Body of pancreas (tissue), 4 donors: ENCODE measurements at places on chromosomes 13 and 19. TPM values are rescaled to one million over a fixed set of nuclear protein-coding genes. Genes with fewer than 3 reads are reported as not detected.

DNA sequence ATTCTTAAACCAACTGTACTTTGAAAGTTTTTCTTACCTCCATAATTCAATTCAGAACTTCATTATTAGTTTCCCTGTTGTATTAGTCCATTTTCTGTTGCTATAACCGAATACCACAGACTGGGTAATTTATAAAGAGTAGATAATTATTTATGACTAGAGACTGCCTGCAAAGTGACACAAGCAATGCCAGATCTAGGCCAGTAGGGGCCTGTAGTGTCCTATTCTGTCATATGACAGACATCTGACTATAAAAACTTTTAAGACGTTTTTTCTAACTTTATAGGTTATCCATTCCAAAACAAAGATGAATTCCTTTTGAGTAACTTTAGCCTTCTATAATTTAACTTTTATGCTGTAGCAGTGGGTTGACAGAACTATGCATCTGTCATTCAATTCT lies 2783.8 kb downstream of the PCDH9 start:
- no peak for DNase-seq

DNA sequence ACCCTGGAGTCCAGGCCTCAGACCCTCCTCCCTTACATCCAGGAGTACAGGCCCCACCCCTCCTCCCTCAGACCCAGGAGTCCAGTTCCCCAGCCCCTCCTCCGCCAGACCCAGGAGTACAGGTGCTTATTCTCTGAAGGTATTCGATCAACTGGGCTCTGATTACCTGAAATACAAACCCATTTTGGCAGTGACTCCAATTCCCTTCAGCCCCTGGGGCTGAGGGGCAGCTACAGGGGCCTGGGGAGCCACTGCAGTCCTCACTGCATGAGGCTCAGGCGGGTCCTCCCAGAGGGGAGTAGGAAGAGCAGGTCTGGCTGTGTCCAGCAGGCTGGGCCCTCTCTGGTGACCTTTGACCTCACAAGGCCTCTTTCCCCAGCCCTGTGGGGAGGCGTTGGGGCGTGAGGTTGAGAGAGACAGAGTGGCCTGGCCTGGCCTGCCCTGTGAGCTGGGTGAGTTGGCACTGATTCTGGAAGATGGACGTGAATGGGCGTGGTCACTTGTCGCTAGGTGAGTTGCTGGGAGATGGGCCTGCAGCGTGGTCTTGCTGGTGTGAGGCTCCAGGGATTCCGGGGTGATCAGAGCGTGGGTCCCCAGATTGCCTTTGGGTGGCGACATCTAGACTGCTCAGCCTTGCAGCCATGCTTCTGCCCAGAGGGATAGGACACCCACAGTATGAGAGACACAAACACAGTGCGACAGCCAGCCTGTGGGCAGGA lies 3.1 kb downstream of the BCAT2 start:
- peak; percentile 44 for DNase-seq

DNA sequence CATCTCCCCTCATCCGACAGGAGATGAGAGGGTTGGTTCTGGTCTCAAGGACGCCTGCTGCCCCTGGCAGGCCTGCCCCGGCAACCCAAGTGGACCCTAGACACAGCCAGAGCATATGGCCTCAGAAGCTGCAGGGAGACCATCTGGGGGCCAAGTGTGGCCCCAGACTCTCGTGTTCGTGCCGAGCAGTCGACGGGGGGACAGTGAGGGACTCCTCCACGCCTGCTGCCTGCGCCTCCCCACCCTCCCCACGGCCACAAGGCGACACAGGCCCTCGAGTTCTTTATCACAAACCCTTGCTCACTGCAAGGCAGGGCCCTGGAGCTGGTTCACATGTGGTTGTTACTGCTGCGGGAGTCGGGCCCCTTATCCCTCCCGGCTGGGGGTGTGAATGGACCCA lies 9.3 kb downstream of the CAPS start:
- no peak for DNase-seq

DNA sequence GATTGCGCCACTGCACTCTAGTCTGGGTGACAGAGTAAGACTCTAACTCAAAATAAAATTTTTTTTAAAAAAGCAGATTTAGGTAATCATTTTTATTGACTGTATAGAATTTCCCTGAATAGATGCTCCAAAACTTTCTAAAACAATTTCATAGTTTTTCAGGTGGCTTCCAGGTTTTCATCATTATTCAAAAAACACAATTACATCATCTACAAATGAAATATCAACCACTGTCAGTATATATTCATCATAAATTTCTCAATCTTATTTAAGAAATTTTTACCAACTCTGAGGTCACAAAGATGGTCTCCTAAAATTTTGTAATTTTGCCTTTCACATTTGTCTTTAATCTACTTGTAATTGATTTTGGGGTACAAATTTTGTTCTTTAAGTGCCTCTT lies 48.1 kb downstream of the ZC3H13 start:
- DNase-seq, result no peak

- DNase-seq, result no peak
These were observed 233.6 kb downstream of the PCDH9 start for GRCh38 chr13:66996503-66996902.

RYR1 gene
- total RNA-seq, result 0.33 TPM

GRCh38 chr13:45403081-45403480 lies 15.1 kb downstream of the SLC25A30 start:
- DNase-seq, result no peak

DNA sequence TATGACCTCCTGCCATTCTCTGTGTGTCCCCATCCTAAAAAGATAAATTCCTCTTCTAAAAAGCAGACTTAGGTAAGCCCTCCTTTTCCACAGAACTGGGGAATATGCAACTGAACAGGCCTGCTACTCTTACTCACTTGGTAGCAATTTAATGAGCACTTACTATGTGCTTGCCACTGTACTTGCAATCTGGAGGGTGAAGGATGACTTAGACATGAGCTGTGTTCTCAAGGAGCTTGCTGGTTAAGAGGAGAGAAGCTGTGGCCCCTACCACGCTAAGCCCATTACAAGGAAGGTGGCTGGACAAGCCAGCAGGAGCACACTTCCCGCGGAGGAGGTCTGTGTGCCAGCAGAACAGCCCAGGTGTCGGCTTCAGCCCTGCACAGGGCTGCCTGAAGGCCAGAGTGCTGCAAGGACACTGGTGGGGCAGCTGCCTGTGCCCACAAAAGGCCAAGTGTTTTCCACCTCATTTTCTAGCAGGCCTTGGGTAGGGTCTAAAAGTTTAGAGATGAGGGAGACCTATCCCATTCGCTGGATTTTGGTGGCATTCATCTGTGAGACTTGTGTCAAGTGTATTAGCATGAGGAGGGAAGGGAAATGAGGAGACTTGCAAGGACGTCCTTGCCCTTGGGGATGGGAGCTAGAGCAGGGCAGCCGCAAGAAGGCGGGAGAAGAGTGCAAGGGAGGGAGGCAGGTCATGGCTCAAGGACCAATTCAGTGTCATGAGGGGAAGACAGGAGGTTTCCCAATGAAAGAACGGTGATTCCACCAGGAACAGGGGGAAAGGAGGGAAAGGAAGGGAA lies 52.0 kb downstream of the COL4A1 start:
- no peak for DNase-seq

DNA sequence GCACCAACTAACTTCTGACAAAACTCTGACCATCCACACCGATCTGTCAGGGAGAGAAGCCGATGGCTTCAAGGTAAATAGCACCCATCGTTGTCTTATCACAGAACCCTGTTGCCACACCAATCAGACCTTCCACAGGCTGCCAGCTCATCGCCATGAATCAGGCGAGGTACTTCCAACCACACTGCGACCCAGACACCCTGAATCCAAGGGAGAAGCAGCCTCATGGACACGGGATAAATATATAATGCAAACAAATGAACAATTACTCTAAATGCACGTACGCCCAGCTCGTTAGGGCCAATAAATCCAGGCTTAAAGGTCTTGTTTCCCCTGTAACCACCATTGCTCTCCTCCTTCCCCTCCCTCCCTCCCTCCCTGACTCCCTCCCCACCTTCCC lies 20.8 kb downstream of the RANBP3 start:
- no peak for DNase-seq

GRCh38 chr19:1684573-1684912 lies 32.1 kb upstream of the TCF3 start:
- DNase-seq, result no peak

ZNF880 gene
- total RNA-seq, result 12.2 TPM

ZNF625 gene
- total RNA-seq, result 2.9 TPM

TMEM238 gene
- total RNA-seq, result 12.5 TPM

ONECUT3 gene
- total RNA-seq, result 0.26 TPM

MCF2L gene
- 37.4 TPM for total RNA-seq

DNA sequence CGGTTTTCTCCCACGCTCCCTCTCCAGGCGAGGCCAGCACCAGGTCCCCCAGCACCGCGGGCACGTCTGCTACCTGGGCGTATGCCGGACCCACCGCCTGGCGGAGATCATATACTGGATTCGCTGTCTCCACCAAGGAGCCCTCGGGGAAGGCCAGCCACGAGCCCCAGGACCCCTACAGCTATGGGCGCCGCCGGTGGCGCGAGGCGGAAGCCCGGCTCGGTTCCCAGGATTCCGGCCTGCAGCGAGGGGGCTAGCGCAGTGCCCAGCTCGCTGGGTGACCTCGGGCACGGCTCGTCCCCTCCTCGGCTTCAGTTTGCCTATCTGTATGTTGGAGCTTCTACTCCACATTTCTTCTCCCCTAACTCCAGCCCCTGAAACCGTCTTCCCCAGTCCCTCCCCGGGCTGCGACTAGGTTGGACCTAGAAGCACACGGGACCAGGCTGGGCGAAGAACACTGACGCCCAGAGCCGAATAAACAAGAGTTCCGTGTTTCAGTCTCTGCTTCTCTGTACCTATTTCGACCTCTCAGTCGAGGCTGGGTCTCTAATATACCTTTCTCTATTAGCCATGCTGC lies 749 bp upstream of the CPT1C start:
- no peak for DNase-seq

SLC25A41 gene
- total RNA-seq, result not detected

DNA sequence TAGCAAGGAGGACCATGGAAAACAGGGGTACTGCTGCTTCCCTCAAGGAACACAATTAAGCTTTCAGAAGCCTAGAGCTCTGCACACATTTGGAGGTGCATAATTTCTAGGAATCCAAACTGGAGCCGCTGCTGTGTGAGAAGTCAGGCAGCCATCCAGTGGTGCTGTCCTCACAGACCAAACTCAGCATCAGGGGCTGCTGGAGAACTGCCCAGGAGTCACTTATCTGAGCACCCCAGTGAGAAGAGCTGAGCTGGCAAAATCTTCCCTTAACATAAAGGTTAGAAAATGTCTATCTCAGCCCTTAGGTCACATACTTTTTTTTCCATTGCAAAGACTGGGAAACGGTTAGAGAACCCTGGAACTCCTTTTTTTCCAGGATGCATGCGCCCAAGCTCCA lies 72.8 kb downstream of the ATP7B start:
- DNase-seq, result no peak

GRCh38 chr19:47257411-47258169 lies 1.3 kb downstream of the CCDC9 start:
- DNase-seq, result no peak

SEMA6B gene
- 11.5 TPM for total RNA-seq

DNA sequence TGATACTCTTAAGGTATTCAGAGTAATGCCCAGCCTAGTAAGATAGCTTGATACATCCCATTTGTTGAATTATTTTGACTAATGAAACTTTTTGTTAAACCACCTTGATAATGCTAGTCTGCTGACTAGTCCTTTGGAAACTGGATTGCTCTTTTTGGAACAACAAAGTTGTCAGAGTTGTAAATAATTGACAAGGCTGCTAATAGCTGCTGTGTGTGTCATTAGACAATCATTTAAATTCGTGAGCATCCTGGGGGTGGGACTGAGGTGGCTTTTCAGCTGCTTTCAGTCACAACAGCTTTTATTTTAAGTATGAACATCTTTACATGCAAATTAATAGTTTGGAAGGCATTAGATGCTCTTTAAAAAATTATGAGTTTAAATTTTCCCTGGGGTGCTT lies 153.5 kb downstream of the HS6ST3 start:
- DNase-seq, result no peak

B3GNT8 gene
- total RNA-seq, result 9.1 TPM

DNA sequence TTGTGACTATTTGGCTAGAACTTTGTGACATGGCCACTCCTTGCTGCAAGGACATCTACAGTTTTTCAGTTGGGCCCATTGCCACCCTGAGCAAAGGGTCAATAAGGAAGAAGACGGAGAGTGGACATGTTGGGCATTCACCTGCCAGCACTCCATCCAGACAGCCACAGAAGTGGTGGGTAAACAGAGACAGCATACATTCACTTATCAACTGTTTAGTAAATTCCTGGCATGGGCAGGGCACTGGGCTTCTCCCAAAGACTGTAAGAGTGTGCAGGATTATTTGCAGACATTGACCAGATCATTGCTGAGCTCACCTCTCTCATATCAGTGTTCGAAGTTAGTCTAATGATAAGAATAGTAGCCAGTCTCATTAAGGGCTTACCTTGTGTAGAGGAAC lies 29.2 kb downstream of the SIPA1L3 start:
- DNase-seq, result peak; percentile 58

- DNase-seq, result no peak
These were observed 13.5 kb upstream of the RXFP2 start for GRCh38 chr13:31725841-31726240.

DNA sequence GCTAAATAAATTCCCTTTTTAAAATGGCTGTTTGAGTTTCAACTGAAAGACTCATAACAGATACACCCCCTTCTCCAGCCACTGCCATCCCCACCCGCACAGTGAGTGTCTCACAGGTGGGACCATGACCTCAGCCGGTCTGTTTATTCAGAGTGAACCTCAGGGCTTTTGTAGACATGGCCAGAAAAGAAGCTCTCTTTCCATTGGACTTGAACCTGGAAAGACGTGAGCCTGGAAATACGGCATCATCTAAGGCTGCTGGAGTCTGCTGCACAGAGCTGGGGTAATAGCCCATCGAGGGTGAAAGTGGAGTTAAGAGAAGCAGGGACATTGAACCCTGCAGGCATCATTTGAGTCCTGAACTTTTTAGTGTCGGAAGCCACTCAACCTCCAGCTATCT lies 15.2 kb upstream of the KPNA3 start:
- DNase-seq, result no peak

DNA sequence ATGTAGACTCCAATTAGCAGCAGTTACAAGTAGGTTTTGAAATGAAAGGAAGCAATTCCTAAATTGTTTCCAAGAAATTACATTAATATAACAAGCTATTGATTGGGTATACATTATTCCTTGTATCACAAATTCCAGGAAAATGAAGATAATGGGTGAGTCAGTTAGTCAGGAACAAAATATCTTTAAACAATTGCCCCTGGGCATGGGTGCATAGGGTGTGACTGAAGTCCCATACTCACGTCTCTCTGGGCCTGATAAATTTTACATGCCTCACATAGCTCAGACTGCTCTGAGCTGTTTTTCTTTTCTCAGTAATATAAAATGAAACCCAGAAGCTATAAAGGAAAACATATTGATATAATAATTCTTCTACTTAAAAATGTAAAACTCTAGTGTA lies 87.8 kb downstream of the FNDC3A start:
- no peak for DNase-seq
